ENCODE measurements at places on chromosomes 12 and 14. TPM values are rescaled to one million over a fixed set of nuclear protein-coding genes. Genes with fewer than 3 reads are reported as not detected.

DNA sequence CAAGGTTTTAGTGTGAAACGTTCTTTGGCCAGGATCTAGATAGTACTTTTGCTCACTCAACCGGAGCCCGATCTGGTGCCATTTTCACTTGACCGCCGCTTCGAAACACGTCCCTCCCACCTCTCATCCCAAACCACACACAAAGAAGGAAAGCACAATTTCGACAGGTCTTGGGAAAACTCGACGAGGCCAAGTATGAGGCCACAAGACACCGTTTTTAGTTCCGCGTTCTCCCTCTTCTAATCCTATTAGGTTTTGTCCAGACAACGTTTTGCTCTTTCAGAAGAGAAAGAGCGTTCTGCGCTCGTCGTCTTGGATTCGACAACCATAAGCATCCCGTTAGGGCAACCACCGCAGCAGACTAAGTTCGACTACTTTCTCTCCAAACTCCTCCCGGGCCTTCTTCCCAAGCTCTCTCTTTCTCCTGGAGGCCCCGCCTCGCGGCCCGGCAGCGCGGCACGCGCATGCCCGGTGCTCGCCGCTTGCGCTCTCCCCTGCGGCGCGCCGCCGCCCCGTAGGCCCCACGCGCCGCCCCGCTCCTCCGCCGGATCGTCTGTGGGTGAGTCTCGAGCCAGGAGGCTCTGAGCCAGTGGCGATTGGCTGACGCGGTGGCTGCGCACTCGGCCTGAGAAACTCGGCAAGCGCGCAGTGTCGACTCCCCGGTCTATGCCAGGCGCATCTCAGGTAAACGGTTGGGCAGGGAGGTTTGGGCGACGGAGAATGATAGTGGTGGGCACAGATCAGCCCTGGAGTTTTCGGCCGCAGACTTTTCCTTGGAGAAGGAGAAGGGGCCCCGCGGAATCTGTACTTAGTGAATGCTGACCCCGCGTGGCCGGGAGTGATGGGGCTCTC is at the start of gene MIPOL1:
TSS of gene MIPOL1 (plus strand) at position 517 of the 852 bp plus-strand sequence. CDS start 49,952 bp downstream, outside the sequence.
- peak; percentile 73 for DNase-seq

DNA sequence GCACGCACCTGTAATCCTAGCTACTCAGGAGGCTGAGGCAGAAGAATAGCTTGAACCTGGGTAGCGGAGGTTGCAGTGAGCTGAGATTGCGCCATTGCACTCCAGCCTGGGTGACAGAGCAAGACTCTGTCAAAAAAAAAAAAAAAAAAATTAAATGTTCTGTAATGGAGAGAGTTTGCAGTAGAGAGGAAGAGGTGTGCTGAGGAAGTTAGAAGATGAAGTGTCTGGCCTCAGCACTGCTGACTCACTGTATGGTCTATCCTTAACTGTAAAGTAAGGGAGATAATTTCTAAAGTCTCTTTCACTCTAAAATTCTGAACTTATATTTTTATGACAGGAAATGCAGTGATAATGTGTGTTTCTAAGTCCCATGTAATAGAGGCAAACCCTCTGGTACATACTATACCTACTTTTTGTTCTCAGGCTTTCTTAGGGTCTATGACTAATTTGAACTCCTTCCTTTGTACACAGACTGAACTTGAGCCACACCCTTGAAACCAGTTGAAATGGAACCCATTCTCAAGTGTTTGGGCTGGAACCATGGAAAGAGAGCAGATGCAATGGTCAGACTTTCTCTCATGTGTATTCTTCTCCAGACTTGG is 278.1 kb upstream of the FAR2 start:
- DNase-seq = no peak

- no peak for DNase-seq
These were observed 19.5 kb downstream of the DCAF5 start for GRCh38 chr14:69133206-69134125.

- DNase-seq = no peak
These were observed 49.3 kb downstream of the CDK17 start for GRCh38 chr12:96350982-96351381.

DNA sequence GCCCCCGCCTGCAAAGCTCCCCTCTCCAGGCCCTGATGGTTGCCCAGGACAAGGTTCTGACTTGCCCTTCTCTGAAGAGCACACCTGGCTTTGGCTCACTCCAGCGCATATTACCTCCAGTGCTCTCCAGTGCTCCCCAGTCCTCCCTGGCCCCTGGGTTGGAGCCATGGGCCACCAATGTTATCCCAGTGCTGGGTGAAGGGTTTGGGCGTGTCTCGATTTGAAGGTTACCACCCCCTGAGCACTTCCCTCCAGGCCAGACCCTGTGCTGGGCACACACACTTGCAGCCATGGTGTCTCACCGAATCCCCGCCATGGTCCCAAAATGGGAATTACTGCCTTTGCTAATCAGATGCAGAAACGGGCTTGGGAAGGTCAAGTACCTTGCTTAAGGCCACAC is 11.1 kb downstream of the RITA1 start:
- no peak for DNase-seq

DNA sequence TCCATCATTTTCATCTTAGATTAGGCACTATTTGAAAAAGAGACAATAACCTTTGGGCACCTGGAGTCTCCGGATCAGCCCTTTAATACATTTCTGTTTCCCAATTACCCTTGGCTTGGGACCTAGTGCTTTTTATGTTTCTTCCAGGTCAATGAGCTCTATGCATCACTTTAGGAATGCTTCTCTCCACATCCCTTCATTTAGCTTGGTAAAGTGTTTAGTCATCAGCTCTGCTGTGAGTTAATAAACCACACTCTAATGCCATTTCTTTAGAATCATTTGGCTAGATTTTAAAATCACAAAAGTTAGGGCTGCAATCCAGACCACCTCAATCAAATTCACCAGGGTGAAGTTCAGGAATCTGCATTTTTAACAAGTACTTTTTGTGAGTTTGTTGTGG is 41.7 kb downstream of the RASSF9 start:
- no peak for DNase-seq

- DNase-seq = no peak
These were observed 29.5 kb upstream of the TMPO start for GRCh38 chr12:98485792-98486340.

GRCh38 chr12:70919176-70919575 is 1.4 kb downstream of the PTPRR start:
- DNase-seq = no peak

DNA sequence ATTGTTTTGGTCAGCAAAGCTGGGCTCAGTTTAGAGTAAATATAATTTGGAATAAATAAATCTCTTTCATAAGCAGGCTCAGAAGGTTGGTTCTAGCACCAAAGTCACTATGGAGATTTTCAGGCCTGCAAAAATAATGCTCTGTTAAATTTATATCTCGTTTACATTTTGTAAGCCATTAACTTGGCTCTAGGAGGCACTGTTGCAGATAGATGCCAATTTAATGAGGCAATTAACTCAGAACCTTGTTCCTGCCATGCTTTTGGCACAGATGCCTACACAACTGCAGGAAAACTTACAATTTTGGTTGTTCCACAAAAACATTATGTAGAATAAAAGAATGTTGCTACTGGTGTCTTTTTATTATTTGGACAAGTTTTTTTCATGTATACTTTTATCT is 428.1 kb downstream of the FLRT2 start:
- no peak for DNase-seq

DNA sequence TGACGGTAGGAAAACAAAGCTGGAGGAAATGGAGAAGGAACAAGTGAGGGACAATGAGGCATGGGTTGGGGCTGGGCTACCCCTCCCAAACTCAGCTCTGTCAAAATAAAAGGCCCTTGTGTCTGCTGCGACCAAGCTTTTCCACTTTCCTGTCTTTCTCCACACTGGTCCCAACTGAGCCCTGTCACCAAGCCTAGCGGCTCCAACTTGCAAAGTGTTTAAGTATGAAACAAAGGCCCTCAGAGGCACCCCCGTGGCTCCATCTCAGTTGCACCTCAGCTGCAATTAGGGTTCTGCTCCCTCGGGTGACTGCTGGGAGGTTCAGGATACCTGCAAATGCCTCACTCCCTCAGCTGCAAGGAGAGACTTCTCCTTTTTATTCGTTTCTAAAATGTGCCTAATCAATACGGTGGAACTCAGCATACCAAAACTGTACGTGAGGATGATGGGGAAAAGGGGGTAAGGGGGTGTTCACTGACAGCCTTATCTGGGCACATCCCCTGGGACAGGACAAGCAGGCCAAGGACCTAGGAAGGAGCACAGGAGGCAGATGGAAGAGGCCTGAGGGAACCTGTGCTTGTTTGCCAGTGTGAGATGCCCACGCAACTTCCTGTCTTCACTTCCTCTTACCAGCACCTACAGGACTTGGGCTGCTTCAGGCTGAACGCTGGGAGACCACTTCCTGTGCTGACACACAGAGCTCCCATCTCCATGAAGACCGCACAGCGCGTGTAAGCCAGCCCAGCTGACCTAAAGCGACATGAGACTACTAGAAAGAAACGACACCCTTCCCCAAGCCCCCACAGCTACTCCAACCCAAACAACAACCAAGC is 8.9 kb downstream of the VAMP1 start:
- no peak for DNase-seq

- DNase-seq = no peak
These were observed 524.2 kb downstream of the TMTC2 start for GRCh38 chr12:83210933-83211332.

DNA sequence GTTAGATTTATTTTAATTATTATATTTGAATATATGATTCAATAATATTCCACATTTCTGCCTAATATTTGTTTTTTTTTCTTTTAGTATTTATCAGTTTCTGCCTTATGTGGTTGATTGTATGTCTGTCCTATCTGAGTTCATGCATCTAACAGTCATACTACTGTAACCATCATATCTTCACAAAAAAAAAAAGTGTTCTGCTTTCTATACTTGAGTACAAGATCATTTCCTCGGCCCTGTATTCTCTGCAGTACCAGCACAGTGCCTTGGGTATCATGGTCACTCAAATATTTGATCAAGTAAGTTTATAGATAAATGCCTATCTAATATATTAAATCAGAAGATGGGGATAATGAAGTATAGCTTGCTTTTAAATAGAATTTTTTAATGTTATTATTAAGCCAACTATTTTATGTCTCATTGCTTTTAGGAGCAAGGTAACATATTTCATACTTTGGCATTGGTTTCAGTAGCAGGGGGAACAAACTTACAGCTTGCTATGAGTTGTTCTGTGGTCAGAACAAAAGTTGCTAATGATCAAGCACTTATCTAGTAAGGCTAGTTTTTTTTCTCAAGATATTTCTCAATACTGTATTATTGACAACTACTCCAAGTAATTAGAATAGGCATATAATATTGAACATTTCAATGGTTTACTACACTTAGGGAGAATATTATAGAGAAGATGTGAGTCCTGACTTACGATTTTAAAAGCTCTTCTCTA is 290.5 kb upstream of the FBXO33 start:
- DNase-seq = no peak

Gene KRT71
- total RNA-seq = not detected

Gene CMA1
- not detected for total RNA-seq

Gene KLRC4
- total RNA-seq = not detected

Gene TSPAN8
- total RNA-seq = 1.6 TPM

Gene CCDC197
- not detected for total RNA-seq

Gene FGF6
- total RNA-seq = not detected
